ENCODE measurements at places on chromosomes 11 and 22.

- DNase-seq: no peak
Measured at GRCh38 chr11:35874751-35875450, 69.0 kb upstream of the LDLRAD3 start.

GRCh38 chr11:10785146-10785474, 23.6 kb downstream of the EIF4G2 start:
- DNase-seq: no peak

GRCh38 chr11:121473064-121473777, 20.5 kb upstream of the SORL1-AS1 start:
- DNase-seq: no peak

DNA sequence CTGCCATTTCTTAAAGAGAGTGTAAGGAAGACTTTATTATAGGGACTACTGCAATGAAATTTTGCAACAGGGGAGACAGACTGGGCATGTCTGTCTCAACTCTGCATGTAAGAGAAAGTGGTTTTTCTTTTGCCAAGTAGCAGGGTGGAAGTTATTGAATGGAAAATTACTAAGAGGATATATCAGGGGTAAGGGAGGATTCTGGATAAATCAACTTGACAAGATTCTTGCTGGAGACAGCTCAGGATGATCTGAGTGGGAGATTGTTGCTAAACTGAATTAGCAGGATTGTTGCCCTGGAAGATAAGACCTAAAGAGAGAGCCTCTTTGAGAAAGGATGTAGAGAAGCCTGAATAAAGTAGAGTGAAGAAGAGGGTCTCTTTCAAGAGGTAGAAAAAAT, 145.8 kb downstream of the LUZP2 start:
- DNase-seq: no peak

GRCh38 chr11:33064866-33065265, 25.5 kb downstream of the TCP11L1 start:
- no peak for DNase-seq

DNA sequence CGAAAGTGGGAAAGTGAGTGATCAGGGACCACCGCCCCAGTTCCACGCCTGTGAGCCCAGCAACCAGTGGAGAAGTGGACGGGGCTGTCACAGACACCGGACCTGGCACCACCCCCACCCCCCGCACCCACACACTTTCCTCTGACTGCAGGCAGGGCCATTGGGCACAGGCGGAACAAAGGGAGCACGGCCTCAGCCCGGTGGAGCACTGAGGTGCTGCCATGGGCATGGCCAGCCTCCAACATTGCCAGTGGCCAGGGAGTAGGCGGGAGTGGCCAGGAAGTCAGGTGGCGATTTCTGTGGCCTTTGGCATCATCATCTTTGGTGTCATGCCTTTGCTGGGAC, 78.5 kb downstream of the BCR start:
- DNase-seq: no peak

DNA sequence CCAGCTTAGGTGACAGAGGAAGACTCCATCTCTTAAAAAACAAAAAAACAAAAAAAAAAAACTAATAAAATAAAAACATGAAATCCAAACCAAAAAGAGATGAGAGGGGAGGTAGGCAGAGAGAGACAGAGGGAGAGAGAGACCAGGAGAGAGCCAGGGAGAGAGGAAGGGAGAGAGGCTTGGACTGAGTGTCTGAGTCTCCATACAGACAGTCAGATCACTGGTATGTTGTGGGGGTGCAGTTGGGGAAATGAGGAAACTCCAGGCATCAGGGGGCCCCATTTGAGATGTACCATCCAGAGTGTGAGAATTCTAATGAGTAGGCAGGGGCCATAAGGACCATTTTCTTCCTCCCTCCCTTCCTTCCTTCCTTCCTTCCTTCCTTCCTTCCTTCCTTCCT, 53.1 kb upstream of the SEPTIN5 start:
- no peak for DNase-seq

- no peak for DNase-seq
Measured at GRCh38 chr11:73957654-73958361, 7.0 kb downstream of the DNAJB13 start.

Measured in stimulated activated CD8-positive, alpha-beta memory T cell treated with anti-CD3 and anti-CD28 coated beads, Interleukin-12 subunit alpha, Interleukin-12 subunit beta, amount 100 ng/mL, for 1 hour (primary cell).